ENCODE measurements at places on chromosomes 5 and 9. TPM values are rescaled to one million over a fixed set of nuclear protein-coding genes. Genes with fewer than 3 reads are reported as not detected.

Gene AP3B1
- 18.9 TPM for total RNA-seq

Gene FOXD4L5
- total RNA-seq = not detected

Gene ZNF367
- 6.4 TPM for total RNA-seq

Gene GDNF
- total RNA-seq = 0.11 TPM

Gene NUTM2F
- total RNA-seq = not detected

Gene HTR1A
- not detected for total RNA-seq

Gene IRX2
- 1.5 TPM for total RNA-seq

Gene CARD9
- 0.95 TPM for total RNA-seq

Gene PTPRD
- total RNA-seq = 0.49 TPM

Gene WDR38
- total RNA-seq = not detected

Gene ADAMTS12
- 9.6 TPM for total RNA-seq

Gene TIGD6
- total RNA-seq = 6.1 TPM

Gene PCDHB8
- total RNA-seq = 0.25 TPM

Gene DDX4
- not detected for total RNA-seq

Gene GALT
- total RNA-seq = 19.5 TPM

Gene ARHGEF28
- total RNA-seq = 15.0 TPM

Measured in A549 treated with RU486 at 1 μM for 4 hours (cell line).